ENCODE measurements at places on chromosomes 7 and 10. TPM values are rescaled to one million over a fixed set of nuclear protein-coding genes. Genes with fewer than 3 reads are reported as not detected.

Gene DOCK4
- 0.35 TPM for total RNA-seq

Gene LIPA
- total RNA-seq: 40.3 TPM

Gene ITPRID1
- not detected for total RNA-seq

Gene STAG3
- 12.9 TPM for total RNA-seq

Gene PPP1R17
- total RNA-seq: not detected

Measured in activated CD4-positive, alpha-beta memory T cell treated with anti-CD3 and anti-CD28 coated beads, Interleukin-2, amount 10 ng/mL, durations not matched to agents 7 days and 5 days (primary cell).